GM03348 (cell line): ENCODE measurements at places on chromosomes 2 and 18.
A peak's percentile ranks its signal among the peaks of the same experiment; 100 is the strongest.

DNA sequence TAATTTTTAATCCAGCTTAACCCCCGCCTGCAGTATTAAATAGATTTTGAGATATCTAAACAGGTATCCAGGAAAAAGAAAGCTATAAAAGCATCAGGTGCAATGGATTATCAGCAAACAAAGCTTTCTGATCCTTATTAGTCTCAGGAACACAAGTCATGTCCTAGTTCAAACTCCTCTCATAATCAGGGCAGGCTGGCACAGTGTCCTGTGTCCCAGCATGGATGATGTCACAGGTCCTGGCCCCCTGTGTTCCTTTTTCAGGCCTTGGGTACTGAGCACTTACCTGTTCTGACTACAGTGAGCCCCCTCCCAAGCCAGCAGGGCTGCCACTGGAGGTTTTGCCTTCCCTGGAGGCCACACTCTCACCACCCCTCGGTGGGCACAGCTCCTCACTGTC is 19.5 kb upstream of the MRO start:
- DNase-seq, result no peak

DNA sequence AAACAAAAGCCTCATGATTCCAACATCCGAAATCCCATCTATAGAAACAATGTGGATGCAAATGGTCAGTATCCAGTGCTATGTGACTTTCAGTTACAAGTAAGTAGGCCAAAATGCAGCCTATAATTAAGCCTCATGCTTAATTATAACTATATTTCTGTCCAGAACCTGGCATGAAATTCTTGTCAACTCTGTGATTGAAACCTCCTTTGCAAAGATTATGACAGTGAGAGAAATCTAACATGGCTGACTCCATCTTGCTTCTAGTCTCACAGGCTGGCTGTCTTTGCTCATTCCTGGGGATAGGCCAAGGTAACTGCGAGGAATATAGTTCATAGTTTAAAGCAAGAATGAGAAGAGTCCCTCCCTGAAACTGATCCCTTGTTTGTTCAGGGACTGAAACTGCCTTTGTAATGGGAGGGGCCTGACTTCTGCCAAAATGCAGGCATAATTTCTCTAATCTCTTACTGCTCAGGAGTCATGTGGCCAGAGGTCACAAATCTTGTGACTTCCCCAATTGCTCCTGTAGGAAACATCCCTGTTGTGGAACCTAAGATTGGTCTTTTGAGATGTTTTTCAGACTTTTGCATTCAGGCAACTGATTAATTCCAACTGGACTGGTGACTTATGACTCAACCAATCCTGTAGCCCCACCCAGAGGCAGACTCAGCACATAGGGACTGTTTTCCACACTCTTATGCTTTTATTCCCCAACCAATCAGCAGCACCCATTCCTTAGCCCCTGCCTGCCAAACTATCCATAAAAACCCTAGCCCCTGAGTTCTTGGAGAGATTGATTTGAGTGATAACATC is 84.5 kb upstream of the TLK1 start:
- DNase-seq, result peak; percentile 29

GRCh38 chr18:31104444-31104843 is 2.2 kb upstream of the DSC2 start:
- no peak for DNase-seq

- no peak for DNase-seq
Observed at GRCh38 chr18:22447792-22448191, 30.1 kb upstream of the CTAGE1 start.

- peak; percentile 69 for DNase-seq
Observed at GRCh38 chr18:32349728-32350395, 120.8 kb downstream of the GAREM1 start.

DNA sequence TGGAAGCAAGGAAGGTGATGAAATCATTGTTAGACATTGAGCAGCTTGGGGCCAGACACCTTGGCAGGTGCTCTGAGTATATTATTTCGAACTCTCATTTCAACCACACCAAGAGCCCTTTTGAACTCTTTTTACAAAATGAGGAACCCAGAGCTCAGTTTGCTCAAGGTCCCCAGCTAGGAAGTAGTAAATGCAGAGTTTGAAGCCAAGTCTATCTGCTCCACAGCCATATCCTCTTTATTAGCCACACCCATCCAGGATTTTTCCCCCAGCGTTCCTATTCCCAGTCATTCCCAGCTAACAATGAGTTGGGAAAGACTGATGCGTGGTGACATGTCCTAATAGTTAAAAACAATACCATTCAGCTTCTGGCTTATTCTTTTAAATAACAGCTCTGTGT is 40.2 kb downstream of the SEMA4F start:
- no peak for DNase-seq

- peak; percentile 57 for DNase-seq
Observed at GRCh38 chr2:28951910-28952835, 28.9 kb upstream of the TOGARAM2 start.

GRCh38 chr2:159019021-159019420 is 50.6 kb downstream of the TANC1 start:
- DNase-seq, result no peak

- DNase-seq, result peak; percentile 2
Observed at GRCh38 chr18:80231616-80232015, 15.7 kb downstream of the PARD6G start.

DNA sequence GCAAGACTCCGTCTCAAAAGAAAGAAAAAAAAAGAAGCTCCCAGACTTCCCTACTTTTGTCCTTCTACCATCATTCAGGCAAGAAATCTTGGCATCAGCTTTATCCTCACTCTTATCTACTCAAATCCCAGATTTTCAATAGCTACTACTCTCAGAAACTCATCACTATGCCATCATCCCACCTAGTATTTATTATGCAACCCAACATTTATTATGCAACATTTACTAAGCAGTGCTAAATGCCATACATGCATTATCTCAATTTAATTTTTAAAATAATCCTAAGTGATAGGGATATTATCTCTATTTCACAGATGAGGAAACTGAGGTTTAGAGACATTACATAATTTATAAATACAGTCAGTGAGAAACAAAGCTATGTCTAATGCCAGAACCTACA is 4.1 kb downstream of the USP37 start:
- DNase-seq, result no peak

DNA sequence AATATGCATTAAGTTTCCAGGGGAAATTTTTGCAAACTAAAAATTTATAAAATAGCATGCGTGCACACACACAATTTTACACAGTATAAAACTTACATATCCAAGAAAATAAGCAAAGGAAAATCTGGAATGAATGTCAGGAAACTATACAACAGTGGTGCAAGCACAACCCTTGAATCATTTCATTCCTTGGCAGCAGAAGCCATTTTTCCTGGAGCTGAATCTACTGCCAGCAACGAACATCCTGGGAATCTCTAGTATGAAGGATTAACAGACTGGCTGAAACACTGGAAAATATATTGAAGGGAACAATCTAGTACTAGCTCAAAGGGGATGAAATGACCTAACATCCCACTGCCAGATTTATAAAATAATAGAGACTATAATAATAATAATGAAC is 235.3 kb downstream of the DYM start:
- DNase-seq, result peak; percentile 65

GRCh38 chr2:114499101-114499500 is 56.7 kb downstream of the DPP10 start:
- no peak for DNase-seq

GRCh38 chr2:105309147-105309545 is 20.4 kb downstream of the TGFBRAP1 start:
- DNase-seq, result no peak

GRCh38 chr2:7593360-7593759 is 676.1 kb downstream of the RNF144A start:
- no peak for DNase-seq

DNA sequence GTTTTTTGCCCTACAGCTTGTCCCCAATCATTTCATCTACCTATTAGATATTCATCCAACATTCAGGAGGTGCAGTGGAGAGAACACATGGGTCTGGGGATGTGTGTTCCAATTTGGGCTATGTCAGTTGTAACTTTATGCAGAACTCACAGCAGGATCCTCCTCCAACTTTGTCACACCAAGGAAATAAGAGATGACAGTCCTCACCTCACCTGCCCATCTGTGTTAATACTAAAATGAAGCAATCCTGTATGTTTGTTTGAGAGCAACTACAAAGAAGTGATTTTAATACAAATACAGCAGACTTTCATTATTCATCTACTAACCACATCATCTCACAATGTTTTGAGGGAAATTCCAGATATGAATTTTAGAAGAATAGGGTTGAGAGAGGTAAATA is 126.7 kb downstream of the ARHGAP15 start:
- DNase-seq, result no peak

- DNase-seq, result no peak
Observed at GRCh38 chr2:124663645-124663997, 638.5 kb downstream of the CNTNAP5 start.

DNA sequence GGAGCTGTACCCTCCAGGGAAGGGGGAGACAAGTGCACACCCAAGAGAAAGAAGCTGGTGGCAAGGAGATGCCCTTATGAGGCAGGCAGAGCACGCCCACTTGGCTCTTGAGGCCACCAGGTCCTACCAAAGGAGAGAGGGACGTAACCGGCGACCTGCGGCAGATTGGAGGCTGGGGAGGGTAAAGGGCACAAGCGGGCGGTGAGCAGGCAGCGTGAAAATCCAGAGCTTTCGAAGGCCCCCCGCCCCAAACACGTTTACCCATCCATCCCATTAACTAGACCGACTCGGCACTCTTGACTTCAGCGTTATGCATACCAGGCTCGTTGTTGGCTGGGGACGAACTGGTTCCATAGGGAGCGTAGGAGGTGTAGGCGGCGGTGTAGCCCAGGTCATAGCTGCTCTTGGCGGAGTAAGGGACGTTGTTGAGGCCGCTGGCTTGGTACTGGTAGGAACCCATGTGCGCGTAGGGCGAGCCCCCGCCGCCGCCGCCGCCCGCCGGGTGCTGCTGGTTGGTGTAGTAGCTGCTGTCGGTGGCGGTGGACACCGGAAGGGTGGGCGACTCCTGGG is 794 bp downstream of the DLX2 start:
- DNase-seq, result no peak

DNA sequence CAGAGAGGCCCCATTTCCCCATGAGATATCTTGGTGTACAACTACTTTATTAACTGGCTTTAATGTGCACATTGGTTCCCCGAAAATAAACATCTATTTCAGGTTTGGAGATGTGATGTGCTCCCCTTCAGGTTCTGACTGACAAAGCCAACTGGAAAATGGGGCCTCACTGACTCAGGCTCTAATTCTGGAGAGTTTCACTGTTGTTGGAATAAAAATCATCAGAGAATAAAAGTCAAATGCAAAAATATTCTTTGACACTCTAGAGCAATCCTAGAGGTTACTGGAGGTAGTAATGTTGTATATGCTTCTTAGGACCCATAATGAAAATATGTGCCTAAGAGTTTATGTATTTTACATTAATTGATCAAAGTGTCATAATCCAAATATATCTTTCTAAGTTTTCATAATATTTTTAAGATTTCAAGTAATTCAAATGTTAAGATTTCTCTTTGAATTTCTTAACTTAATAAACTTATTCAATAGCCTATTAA is 189.9 kb upstream of the COL3A1 start:
- no peak for DNase-seq

- DNase-seq, result no peak
Observed at GRCh38 chr2:27042159-27042661, 9.3 kb upstream of the AGBL5 start.

DNA sequence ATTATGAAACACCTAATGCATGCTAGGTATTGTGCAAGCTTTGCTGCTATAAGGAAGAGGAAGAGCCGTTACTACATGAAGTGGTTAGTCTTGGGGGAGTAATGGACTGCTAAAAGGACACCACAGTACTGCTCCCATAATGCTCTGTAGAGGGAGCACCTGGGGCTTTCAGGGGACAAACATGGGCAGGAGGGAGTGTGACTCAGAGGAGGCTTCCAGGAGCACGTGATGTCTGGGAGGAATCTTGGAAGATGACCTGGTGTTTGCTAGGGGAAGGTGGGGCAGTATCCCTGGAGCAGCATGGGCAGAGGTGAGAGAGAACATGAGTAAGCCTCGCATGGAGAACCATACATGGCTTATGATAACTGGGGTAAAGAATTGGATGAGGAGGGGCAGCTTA is 18.8 kb downstream of the MAPK4 start:
- no peak for DNase-seq

DNA sequence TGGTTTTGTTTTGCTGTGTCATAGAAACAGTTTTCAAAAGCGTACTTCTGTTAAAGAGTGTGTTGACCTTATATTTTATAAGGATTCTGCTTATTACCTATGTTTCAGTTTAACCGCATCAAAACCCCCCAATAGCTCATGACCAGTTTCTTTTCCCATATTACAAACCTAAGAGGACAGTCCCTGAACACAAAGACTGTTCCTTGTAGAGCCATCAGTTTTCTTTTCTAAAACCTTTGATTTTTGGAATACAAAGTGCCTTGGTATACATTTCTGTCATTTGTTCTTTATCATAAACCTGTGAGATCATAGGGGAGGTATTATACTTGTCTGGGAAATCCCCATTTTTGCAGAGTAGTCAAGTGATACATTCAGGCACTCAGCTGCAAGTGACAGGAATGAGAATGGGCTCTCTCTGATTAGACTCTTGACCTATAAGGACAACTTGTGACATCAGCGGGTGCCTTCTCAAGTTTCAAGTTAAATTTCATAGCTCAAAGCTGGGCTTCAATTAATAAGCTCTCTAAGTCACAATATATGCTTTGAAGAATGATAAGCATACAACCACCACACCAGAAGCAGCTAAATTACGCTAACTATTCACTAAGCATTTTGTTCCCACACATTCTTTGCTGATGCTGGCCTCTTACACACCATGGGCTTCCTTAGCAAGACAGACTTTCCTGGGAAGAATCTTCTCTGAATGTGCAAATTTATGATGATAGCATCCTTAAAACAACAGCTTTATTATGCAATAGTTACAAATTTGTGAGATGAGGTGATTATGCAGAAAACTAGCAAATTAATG is 97.5 kb upstream of the CD302 start:
- no peak for DNase-seq

- DNase-seq, result no peak
Observed at GRCh38 chr2:162234620-162235462, 8.4 kb downstream of the FAP start.

GRCh38 chr2:180644709-180645108 is 335.7 kb upstream of the UBE2E3 start:
- DNase-seq, result no peak

- DNase-seq, result no peak
Observed at GRCh38 chr2:12293874-12294273, 422.9 kb upstream of the TRIB2 start.

GRCh38 chr2:168726375-168726774 is 76.1 kb upstream of the NOSTRIN start:
- DNase-seq, result no peak

- no peak for DNase-seq
Observed at GRCh38 chr2:126748929-126749518, 93.1 kb downstream of the GYPC start.

DNA sequence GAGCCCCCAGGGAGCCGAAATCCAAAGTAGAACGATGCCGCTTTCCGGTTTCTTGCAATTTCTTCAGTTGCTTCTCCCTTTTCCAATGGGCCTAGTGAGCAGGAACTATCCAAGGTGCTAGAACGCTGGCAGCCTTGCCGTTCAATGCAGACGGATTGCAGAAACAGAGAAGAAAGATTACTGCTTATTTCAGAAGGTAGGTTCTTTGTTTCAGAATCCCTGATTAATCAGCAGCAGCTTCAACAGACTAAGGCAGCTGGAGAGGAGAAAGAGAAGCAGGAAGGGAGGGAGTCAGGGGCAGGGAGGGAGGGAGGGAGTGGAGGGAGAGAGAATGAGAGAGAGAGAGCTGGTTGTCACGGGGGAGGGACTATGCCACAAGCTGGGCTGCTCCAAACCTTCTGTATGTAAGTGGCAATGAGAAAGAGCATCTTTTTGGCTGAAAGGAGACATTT is 576 bp downstream of the NYAP2 start:
- peak; percentile 52 for DNase-seq

- DNase-seq, result no peak
Observed at GRCh38 chr2:162967147-162967546, 128.6 kb upstream of the KCNH7 start.

GRCh38 chr2:191867507-191867847 is 20.6 kb upstream of the CAVIN2 start:
- DNase-seq, result no peak
